ENCODE measurements at places on chromosomes 1 and 21. TPM values are rescaled to one million over a fixed set of nuclear protein-coding genes. Genes with fewer than 3 reads are reported as not detected.

Gene NOTCH2NLA
- 36.4 TPM for total RNA-seq

Gene BRINP3
- total RNA-seq, result not detected

Gene NTMT2
- total RNA-seq, result not detected

Gene VANGL1
- total RNA-seq, result 9.9 TPM

Gene GRHL3
- not detected for total RNA-seq

DNA sequence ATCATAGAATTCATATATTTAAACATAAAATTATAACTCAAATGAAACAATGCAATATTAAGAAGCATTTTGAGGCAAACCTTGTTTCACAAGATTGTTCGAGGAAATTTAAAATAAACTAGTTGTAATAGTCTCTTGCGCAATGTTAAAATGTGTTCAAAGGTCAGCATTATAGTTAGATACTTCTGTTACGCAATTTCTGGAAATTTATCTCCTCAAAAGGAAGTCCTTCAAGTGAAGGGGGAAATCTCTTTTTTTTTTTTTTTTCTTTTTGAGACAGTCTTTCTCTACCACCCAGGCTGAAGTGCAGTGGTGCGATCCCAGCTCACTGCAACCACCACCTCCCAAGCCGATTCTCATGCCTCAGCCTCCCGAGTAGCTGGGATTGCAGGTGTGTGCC, 52.1 kb downstream of the FMO4 start:
- peaks cover 8% of the 10 kb centered on the region for H3K27me3 ChIP-seq
- H3K4me1 ChIP-seq, result no peaks in the 10 kb centered on the region
- DNase-seq, result no peak
- H3K27ac ChIP-seq, result no peak overlapping the region
- no peak overlapping the region for H3K4me3 ChIP-seq

Gene FAM72D
- 8.7 TPM for total RNA-seq

Gene AMY2A
- total RNA-seq, result not detected

GRCh38 chr21:37797403-37797802, 118.9 kb downstream of the KCNJ6 start:
- no peaks in the 10 kb centered on the region for H3K4me1 ChIP-seq
- no peak overlapping the region for H3K27ac ChIP-seq
- H3K4me3 ChIP-seq, result no peak overlapping the region
- DNase-seq, result no peak
- H3K36me3 ChIP-seq, result no peaks in the 10 kb centered on the region

DNA sequence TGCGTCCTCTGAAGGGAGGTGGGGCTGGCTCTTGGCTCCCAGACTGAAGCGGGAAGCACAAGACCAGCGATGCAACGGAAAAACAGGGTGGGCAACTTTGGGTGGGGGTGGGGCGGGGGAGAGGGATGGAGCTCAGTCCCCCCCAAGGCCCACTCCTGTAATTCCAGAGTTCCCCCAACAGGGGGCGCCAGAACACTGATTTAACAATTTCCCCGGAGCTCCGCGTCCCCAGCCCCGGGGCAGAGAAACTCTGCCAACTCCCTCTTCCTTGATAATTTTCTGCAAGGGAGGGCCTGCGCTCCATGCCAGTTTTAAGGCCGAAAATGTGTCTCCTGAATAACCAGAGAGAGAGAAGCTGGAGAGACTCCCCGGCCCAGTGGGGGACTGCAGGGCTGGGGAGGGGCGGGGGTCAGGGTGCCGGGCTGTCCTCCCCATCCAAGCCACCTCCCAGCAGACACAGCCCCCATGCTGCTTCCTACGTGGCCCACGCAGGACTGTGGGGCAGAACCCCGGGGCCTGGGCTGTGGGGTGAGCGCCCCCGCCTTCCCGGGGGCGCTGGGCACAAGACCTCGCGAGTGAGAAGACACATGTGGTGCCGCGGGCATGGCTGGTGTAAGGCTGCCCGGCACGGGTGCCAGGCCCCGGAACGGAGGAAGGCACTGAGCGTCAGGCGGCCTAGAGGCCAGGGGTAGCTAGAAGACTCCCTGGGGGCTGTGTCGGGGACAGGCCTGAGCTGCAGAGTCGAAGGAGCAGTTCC, 51.4 kb downstream of the KIF21B start:
- peaks cover 23% of the 10 kb centered on the region for H3K36me3 ChIP-seq
- H3K4me1 ChIP-seq, result peaks cover 4% of the 10 kb centered on the region
- no peaks in the 10 kb centered on the region for H3K27me3 ChIP-seq
- H3K27ac ChIP-seq, result no peak overlapping the region
- no peak overlapping the region for H3K4me3 ChIP-seq

GRCh38 chr1:235100194-235100772, 28.4 kb downstream of the TOMM20 start:
- no peak overlapping the region for H3K4me3 ChIP-seq
- DNase-seq, result no peak
- peaks cover 34% of the 10 kb centered on the region for H3K4me1 ChIP-seq
- no peaks in the 10 kb centered on the region for H3K27me3 ChIP-seq

GRCh38 chr1:232178191-232178590, 451.7 kb downstream of the SIPA1L2 start:
- no peak overlapping the region for H3K27ac ChIP-seq
- no peak overlapping the region for H3K4me3 ChIP-seq
- H3K27me3 ChIP-seq, result peaks cover 6% of the 10 kb centered on the region
- no peak for DNase-seq

- no peaks in the 10 kb centered on the region for H3K36me3 ChIP-seq
- peaks cover 5% of the 10 kb centered on the region for H3K27me3 ChIP-seq
- no peaks in the 10 kb centered on the region for H3K4me1 ChIP-seq
- no peak overlapping the region for H3K27ac ChIP-seq
- no peak overlapping the region for H3K4me3 ChIP-seq
- DNase-seq, result no peak
These were observed 157.9 kb downstream of the CASZ1 start for GRCh38 chr1:10638559-10639005.

DNA sequence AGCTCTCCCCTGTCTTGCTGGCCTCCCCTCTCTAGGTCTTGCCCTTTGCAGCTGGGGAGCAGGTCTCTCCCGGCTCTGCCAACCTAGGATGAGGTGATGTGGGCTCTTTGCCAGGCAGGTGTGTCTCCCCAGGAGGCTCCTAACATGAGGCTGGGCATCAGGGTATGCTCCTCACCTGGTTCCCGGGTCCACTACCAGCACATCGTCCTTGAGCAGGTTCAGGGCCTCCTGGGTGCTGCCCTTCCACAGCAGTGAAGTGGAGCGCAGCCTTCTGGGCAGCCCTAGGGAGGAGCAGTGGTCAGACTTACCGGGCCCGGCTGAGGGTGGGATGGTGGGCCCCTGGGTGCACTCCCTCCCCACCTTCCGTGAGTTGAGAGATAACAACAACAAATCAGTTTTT, 17.5 kb downstream of the LACTBL1 start:
- no peak for DNase-seq
- H3K27ac ChIP-seq, result no peak overlapping the region
- no peaks in the 10 kb centered on the region for H3K4me1 ChIP-seq
- H3K4me3 ChIP-seq, result no peak overlapping the region
- peaks cover 40% of the 10 kb centered on the region for H3K27me3 ChIP-seq

GRCh38 chr1:242425232-242425631, 99.3 kb downstream of the PLD5 start:
- no peak overlapping the region for H3K4me3 ChIP-seq
- H3K27ac ChIP-seq, result no peak overlapping the region
- no peak for DNase-seq
- no peaks in the 10 kb centered on the region for H3K27me3 ChIP-seq
- no peaks in the 10 kb centered on the region for H3K4me1 ChIP-seq

Gene EXTL1
- not detected for total RNA-seq

Gene SZRD1
- total RNA-seq, result 212 TPM

DNA sequence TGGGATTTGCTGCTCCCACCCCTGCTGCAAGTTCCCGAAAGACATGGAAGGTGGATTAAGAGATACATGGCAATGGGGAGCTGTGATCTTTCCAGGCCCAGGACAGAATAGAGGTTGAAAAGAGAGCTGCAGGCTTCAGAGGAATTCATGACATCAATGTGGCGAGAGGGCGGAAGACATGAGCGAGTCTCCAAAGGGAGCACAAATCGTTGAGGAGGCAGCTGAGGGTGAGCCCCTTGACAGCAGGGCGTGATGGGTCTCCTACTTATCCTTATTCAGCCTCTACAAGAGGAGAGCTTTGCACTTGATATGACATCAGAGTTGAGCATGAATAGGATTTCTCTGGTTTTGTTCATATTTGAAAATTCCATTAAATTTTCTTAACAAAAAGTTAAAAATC, 45.5 kb upstream of the TACSTD2 start:
- DNase-seq, result no peak
- H3K36me3 ChIP-seq, result no peaks in the 10 kb centered on the region
- no peak overlapping the region for H3K4me3 ChIP-seq
- peaks cover 7% of the 10 kb centered on the region for H3K4me1 ChIP-seq
- peaks cover 9% of the 10 kb centered on the region for H3K27me3 ChIP-seq

- no peak for DNase-seq
- no peak overlapping the region for H3K27ac ChIP-seq
- H3K4me3 ChIP-seq, result no peak overlapping the region
- peaks cover 4% of the 10 kb centered on the region for H3K27me3 ChIP-seq
- no peaks in the 10 kb centered on the region for H3K4me1 ChIP-seq
These were observed 298.7 kb upstream of the ESRRG start for GRCh38 chr1:217021956-217022355.

GRCh38 chr1:203091761-203092330, 6.0 kb upstream of the MYOG start:
- no peak overlapping the region for H3K27ac ChIP-seq
- no peaks in the 10 kb centered on the region for H3K36me3 ChIP-seq
- no peak overlapping the region for H3K4me3 ChIP-seq
- DNase-seq, result no peak
- peaks cover 23% of the 10 kb centered on the region for H3K27me3 ChIP-seq

Gene BLACAT1
- total RNA-seq, result 0.16 TPM

DNA sequence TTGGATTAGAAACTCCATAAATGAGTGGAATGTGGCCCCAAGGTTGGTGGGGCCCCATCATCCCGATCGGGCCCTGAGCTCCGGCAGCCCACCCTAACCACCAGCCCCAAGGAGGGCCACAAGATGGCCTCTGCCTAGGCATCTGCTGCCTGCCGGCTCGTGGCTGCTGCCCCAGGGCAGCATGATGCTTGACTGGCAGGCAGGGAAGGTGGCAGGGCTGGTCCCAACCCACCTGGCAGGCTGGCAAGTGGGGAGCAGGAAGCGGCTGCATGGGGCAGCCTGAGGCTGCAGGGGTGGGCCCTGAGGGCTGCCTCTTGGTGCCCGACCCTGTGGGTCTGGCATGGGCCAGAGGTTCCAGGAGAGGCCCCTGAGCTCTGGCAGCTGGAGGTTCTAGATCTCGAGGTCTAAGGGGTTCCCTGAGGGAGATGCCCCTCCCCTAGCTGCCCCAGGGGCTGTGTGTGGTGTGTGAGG, 760 bp upstream of the GJC2 start:
- H3K27me3 ChIP-seq, result no peaks in the 10 kb centered on the region
- DNase-seq, result no peak
- H3K36me3 ChIP-seq, result no peaks in the 10 kb centered on the region
- H3K4me1 ChIP-seq, result peaks cover 2% of the 10 kb centered on the region

DNA sequence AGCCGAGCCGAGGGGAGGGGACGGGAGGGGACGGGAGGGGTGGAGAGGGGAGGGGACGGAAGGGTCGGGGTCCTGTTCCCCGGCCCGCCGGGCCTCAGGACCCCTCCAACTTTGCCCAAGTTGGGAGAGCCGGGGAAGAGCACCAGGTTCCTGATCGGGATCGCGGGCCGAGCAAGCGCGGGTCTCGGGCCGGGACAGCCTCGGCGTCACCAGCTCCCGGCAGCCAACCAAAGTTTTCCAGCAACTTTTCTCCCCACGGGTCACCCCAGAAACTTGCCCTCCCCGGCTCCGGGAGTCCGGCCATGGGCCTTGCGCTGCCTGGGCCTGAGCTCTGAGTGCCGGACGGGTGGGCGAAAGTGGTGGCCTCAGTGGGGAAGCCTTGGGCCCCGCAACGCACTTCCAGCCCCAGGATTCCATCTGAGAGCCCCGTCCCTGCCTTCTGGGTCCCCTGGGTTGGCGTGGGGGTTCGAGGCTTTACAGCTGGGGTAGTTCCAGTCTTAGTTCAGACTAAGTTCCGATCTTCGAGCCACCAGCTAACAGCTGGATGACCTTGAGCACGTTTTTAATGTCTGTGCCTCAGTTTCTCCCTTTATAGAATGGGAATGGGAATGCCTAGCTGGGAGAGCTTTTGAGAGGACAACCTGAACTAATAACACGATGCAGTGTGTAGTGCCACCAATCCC, 458 bp downstream of the ZC3H12A start:
- peak overlapping the region; percentile 97 for H3K27ac ChIP-seq
- peaks cover 8% of the 10 kb centered on the region for H3K27me3 ChIP-seq
- peaks cover 47% of the 10 kb centered on the region for H3K4me1 ChIP-seq
- H3K36me3 ChIP-seq, result peaks cover 48% of the 10 kb centered on the region
- H3K4me3 ChIP-seq, result peak overlapping the region; percentile 100
- no peak for DNase-seq

DNA sequence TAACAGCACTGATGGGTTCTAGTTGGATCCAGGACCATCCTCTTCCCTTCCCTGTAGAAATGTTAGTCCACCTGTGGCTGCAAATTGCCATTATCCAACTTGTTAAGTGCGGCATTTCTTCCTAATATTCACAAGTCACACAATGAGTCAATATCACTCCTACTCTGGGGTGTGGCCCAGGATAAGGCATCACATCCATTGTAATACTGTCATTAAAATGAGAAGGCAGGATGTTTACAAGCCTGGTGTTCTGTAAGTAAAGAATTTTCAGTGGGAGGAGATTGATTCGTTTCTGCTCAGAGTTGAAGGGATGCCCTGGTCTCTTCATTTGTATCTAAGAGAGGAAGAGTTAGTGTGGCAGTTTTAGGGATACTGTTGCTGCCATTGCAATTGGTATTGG, 18.1 kb upstream of the ARHGAP29 start:
- DNase-seq, result no peak
- H3K27ac ChIP-seq, result no peak overlapping the region
- peaks cover 18% of the 10 kb centered on the region for H3K27me3 ChIP-seq
- no peaks in the 10 kb centered on the region for H3K4me1 ChIP-seq
- H3K4me3 ChIP-seq, result no peak overlapping the region
- no peaks in the 10 kb centered on the region for H3K36me3 ChIP-seq

DNA sequence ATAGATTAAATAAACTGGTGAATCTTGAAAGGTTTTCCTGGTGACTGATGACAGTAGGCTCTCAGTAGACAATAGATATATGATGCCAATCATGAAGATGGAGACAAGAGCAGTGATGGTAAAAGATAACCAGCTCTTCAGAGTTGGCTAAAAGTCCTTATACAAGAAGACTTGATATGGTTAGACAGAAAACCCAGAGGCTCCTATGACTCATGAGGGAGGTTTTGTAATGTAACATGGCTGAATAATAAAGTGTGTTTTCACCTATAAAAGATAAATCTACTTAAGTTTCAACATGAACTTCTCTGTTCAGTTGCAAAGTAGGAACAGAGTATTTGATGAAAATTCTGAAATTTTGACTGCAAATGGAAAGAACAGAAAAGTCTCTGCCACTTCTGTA, 12.7 kb upstream of the CRNN start:
- DNase-seq, result no peak
- H3K36me3 ChIP-seq, result no peaks in the 10 kb centered on the region
- H3K4me3 ChIP-seq, result no peak overlapping the region
- H3K27me3 ChIP-seq, result peaks cover 5% of the 10 kb centered on the region
- no peaks in the 10 kb centered on the region for H3K4me1 ChIP-seq

DNA sequence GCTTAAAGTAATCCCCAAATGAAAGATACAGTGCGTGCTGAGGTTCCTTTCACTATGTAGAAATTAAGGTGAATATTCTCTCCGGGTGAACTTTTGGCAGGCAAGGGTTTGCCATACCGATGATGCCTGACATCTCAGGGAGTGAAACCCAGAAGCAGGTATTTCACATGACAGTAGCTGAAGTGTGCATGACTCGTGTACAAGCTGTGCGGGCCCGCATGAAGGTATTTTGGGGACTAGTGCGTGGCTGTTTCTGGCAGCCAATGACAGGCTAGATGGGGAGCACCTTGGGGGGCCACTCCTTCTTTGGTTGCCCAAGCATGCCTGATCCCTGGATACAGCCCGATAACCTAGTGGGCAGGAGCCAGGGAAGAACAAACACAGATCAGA, 569.0 kb downstream of the SMYD3 start:
- no peak overlapping the region for H3K27ac ChIP-seq
- peaks cover 6% of the 10 kb centered on the region for H3K27me3 ChIP-seq
- H3K36me3 ChIP-seq, result no peaks in the 10 kb centered on the region
- H3K4me3 ChIP-seq, result no peak overlapping the region

Gene CD160
- not detected for total RNA-seq
